GM18507 (cell line): ENCODE measurements at places on chromosomes 5 and 9.

GRCh38 chr5:81605299-81605698 is 145.6 kb downstream of the SSBP2 start:
- no peak for DNase-seq

GRCh38 chr9:99822109-99822805 is 572 bp downstream of the NR4A3 start:
- no peak for DNase-seq

DNA sequence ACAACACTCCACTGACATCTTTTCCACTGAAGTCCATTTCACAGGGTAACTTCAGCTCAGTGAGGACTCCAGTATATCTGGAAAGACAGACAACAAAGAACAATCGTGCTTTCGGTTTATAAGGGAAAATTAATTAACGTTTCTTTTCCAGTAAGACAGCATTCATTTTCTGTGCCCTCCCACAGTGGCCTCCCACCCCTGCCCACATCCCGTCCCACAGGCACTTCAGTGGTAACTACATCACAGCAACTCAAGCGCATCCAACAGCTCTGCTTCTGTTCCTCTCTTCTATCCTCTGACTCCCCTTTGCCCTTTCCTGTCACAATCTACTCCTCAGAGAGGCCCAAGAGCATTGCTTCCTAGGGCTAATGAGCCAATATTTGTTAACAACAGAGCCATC is 40.3 kb downstream of the GLDC start:
- DNase-seq = no peak

DNA sequence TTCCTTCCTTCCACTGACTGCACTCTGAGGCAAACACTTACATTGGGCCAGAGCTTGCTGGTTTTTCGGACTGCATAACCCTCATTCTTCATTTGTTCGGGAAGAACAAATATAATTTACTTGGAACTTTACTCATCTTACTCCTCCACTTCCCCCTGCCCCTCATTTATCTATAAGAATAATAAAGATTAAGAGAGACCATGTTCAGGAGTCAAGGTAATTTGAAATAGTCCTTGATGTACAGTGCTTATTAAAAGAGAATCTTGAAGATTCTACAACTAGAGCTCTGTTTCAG is 65.6 kb downstream of the BASP1 start:
- no peak for DNase-seq

GRCh38 chr5:15203376-15203775 is 296.6 kb upstream of the FBXL7 start:
- DNase-seq = no peak

- DNase-seq = no peak
These were observed 38.9 kb downstream of the PRRC2B start for GRCh38 chr9:131432597-131433301.

GRCh38 chr9:36935768-36936497 is 98.1 kb downstream of the PAX5 start:
- DNase-seq = peak; percentile 18

- no peak for DNase-seq
These were observed 4.8 kb upstream of the SLC2A8 start for GRCh38 chr9:127392166-127392565.
